Calu3 (cell line): ENCODE measurements at places on chromosomes 3 and 15.

DNA sequence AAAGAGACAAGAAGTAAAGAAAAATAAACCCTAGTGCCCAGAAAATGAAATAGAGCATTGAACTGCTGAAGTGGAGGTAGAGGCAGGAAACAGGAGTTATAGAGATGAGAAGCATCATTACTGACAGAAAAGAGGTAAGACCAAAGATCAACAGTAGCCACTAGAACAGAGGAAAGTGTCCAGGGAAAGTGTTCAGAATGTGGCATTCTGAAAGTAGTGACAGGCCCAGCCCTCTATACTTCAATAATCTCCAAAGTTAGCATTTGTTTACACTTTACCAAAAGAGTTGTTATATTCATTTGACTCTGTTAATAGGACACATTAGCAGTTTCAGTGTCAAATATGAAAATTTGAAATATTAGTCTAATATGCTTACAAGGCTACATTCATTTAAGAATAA is 727.1 kb upstream of the NECTIN3 start:
- no peak for DNase-seq

- DNase-seq, result no peak
Measured at GRCh38 chr3:125250973-125251372, 38.4 kb upstream of the SLC12A8 start.

DNA sequence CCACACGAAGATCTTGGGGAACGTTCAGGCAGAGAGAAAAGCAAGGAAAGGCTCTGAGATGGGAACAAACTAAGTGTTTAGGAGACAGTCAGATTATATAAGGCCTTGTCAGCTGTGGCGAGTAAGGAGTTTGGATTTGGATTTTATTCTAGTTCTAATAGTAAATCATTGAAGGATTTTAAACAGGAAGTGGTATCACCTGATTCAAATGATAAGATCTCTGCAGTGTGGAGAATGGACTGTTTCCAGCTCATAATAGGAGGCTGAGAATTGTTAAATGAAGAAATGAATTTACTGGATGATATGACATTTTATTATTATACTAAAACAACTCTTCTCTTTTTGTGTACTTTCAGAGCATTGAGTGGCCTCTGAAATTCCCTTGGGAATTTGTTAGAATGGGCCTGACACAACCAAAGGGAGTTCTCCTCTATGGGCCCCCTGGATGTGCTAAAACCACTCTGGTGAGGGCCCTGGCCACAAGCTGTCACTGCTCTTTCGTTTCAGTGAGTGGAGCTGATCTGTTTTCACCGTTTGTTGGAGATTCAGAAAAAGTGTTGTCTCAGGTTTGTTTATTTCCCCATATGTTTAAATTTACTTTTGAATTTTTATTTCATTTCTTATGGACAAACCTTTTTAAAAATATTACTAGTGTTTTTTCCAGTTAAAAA is 36.0 kb upstream of the GATM start:
- DNase-seq, result no peak

- DNase-seq, result no peak
Measured at GRCh38 chr3:119401503-119402440, 61.6 kb downstream of the TMEM39A start.

GRCh38 chr3:52372822-52373504 is 56.8 kb downstream of the DNAH1 start:
- no peak for DNase-seq

- DNase-seq, result no peak
Measured at GRCh38 chr3:147387885-147388699, 18.3 kb downstream of the ZIC4 start.

GRCh38 chr15:68553994-68554720 is 24.6 kb upstream of the CORO2B start:
- peak; percentile 83 for DNase-seq

DNA sequence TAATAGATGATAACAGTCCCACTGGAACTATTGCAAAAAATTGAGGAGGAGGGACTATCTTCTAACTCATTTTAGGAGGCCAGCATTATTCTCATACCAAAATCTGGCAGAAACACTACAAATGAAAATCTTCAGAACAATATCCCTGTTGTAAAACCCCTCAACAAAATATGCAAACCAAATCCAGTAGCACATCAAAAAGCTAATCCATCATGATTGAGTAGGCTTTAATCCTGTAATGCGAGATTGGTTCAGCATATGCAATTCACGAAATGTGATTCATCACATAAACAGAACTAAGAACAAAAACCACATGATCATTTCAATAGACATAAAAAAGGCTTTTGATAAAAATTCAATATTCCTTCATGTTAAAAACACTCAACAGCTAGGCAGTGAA is 23.9 kb upstream of the PLSCR2 start:
- DNase-seq, result no peak

- DNase-seq, result no peak
Measured at GRCh38 chr15:92467245-92467644, 73.6 kb downstream of the ST8SIA2 start.

GRCh38 chr15:45197512-45197911 is 9.7 kb upstream of the SHF start:
- DNase-seq, result no peak

DNA sequence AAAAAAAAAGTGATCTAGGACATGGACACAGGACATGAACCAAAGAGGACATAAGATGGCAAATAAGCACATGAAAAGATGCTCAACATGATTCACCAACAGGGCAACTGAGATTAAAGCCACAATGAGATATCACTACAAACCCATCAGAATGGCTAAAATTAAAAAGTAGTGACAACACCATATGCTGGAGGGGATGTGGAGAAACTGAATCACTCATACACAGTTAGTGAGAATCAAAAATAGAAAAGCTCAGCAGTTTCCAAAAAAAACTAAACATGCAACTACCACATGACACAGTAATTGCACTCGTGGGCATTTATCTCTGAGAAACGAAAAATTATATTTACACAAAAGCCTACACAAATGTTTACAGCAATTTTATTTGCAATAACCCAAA is 27.9 kb upstream of the ACKR4 start:
- DNase-seq, result no peak

- no peak for DNase-seq
Measured at GRCh38 chr3:82761858-82762257, 1000.4 kb upstream of the GBE1 start.

DNA sequence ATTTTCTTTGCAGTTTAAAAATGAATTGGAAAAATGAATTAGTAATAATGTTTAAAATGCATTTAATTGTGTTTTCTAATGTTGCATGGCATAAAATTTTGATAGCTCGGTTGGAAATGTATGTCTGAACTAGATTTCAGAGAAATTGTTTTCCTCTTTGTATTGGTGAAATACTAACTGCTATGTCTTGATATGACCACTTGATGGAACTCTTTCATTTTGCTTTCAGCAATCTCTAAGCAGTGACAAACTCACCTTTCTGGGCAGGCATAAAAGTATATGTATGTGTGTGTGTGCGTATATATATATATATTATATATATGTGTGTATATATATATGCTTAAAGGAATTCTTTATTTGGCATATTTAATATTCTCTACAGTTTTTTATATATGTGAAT is 239.3 kb upstream of the ZNF717 start:
- no peak for DNase-seq

DNA sequence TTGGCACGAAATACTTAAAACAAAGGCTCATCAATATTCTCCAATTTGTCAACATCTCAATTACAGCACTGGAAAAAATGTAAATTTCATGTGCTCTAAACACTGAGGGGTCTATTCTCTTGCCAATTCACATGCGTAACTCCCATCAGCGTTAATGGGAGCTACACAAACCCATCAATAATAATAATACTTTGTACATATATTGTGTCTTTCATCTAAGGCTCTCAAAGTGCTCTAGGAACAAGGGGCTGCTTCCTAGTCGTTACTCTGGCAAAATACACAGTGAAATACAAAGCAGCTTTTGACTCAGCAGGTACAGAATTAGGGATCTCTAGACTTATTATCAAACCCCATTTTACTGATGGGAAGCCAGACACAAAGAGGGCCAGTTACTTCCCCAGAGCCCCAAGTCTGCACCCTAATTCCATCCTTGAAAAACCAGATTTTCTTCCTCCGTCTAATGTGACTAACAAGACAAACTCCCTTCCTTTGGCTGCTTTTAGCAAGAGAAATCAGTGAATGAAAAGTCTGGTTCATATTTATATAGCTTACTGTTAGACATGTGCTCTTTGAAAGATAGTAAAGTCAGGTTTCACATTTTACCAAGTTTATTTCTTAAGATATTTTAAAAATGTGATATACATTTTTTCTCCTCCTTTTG is 20.0 kb downstream of the MEIS2 start:
- no peak for DNase-seq

- DNase-seq, result no peak
Measured at GRCh38 chr3:113006359-113007056, 15.7 kb downstream of the GTPBP8 start.

GRCh38 chr3:16301507-16301906 is 36.5 kb downstream of the OXNAD1 start:
- no peak for DNase-seq

- no peak for DNase-seq
Measured at GRCh38 chr3:65338571-65338970, 650.8 kb upstream of the ADAMTS9 start.

DNA sequence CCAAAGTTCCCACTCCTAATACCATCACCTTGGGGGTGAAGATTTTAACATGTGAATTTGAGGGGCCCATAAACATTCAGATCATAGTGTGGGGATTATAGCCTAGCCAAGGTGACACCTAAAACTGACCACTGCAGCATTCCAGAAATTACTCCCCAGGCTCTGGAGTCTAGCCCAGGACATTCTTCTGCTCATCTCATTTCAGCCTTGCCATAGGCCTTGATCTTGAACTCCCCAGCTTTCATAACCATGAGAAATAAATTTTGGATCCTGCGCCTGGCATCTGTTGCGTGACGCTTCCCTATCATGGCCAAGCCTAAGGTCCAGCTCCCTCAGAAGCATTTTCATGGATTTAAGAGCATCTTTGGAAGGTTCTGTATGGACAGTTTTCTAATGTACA is 502.9 kb upstream of the THBS1 start:
- DNase-seq, result no peak

GRCh38 chr3:193915099-193915498 is 220.8 kb upstream of the HES1 start:
- no peak for DNase-seq

- DNase-seq, result no peak
Measured at GRCh38 chr3:25556447-25556846, 108.3 kb downstream of the TOP2B start.

DNA sequence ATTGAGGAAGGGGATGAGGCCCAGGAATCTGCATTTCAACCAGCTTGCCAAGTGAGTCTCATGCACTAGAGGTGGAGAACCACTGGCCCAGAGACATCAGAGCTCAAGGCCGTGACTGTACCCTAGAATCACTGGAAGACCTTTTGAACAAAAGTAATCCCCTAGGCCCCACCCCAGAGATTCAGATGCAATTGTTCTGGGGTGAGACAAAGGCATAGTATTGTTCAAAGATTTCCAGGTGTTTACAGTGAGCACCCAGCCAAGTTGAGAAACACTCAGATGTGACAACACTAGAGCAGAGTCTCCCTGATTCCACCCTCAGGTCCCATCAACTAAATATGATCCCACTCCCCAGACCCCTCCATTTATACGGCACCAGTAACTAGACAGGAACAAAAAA is 290.3 kb upstream of the TLE3 start:
- DNase-seq, result no peak

- DNase-seq, result no peak
Measured at GRCh38 chr15:69653846-69654245, 201.2 kb downstream of the RPLP1 start.

- no peak for DNase-seq
Measured at GRCh38 chr15:41659855-41660234, 360 bp upstream of the MGA start.

GRCh38 chr3:193240850-193241706 is at the start of gene PLAAT1:
PLAAT1 (plus strand) TSS chr3:193241222; CDS start chr3:193255651, 14,429 bp downstream.
- peak; percentile 90 for DNase-seq

GRCh38 chr15:95944661-95945255 is 385.7 kb upstream of the NR2F2 start:
- DNase-seq, result no peak

DNA sequence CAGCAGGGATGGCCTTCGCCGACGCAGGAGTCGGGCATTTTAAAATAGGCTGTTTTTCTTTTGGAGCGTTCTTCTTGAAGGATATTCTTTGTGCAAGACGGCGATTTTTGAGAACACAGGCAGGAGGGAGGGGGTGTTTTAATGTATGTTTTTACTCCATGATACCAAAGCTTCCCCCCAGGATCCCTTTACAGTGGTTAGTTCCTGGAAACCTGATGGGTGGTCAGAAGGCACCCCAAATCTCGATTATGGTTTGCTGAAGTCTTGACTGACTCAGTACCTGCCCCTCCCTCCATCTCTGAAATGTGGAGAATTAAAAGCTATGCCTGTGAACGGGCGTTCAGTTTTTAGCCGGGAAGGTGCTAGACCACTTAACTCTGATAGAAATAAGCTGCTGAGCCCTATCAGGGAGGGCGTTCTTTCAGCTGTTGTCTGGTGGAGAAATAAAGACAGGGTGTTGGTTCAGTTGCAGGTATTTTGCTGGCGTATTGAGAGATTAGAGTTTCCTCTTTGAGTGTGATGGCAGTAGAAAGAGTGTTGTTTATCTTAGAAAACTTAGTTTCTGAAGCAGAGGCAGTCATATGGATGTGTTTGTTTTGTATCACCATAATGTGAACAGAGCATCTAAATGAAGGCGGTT is 3.4 kb downstream of the IGF1R start:
- DNase-seq, result no peak

- peak; percentile 10 for DNase-seq
Measured at GRCh38 chr3:21620511-21621155, 130.4 kb downstream of the ZNF385D start.

- DNase-seq, result no peak
Measured at GRCh38 chr15:60660290-60661051, 181.5 kb upstream of the ICE2 start.
